CD4-positive, alpha-beta T cell treated with Interferon alpha-2 for 1 hour (primary cell): ENCODE measurements at places on chromosomes 1 and 21.
A peak's percentile ranks its signal among the peaks of the same experiment; 100 is the strongest.

DNA sequence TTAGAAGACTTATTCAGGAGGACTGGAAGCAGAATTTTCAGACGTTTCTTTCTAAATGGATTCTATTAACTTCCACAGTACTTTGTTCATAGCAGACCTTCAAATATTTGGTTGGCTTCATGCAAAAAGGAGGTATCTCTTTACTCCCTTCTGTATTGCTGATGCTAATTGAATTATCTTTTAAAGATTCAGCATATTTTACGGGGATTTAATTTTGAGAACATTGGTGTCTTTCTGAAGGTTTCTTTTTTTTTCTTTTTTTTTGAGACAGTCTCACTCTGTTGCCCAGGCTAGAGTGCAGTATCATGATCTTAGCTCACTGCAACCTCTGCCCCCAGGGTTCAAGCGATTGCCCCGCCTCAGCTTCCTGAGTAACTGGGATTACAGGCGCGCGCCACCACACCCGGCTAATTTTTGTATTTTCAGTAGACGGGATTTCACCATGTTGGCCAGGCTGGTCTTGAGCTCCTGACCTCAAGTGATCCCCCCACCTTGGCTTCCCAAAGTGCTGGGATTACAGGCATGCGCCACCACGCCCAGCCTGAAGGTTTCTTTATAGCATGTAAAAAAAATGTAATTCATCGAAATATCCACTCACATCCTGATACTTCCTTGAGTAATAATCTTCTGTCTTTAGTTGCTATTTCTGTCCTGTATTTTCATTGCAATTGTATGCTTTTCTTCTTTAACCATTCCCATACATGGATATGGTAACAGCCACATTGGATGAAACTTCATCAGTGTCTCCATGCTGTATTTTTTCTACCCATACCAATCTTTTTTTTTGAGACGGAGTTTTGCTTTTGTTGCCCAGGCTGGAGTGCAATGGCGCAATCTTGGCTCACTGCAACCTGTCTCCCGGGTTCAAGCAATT lies 14.5 kb downstream of the CNST start:
- DNase-seq, result no peak

- DNase-seq, result no peak
Measured at GRCh38 chr1:22108339-22109105, 34.4 kb downstream of the WNT4 start.

DNA sequence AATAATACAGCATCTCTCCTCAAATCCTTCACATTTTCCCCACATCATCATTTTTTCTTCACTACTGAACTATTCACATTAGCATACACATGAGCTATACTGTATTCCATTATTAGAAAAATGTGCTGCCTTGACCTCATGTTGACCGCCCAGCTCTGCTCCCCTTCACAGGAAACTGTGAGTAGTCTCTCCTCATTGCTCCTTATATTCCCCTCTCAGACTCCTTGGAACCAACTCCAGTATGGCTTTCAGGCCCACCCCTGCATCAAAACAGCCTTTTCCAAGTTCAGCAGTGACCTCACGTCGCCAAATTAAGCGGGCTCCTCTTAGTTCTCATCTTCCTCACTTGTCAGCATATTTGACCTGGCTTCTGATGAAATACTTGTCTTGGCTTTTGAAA lies 59.2 kb upstream of the SPAG17 start:
- no peak for DNase-seq

DNA sequence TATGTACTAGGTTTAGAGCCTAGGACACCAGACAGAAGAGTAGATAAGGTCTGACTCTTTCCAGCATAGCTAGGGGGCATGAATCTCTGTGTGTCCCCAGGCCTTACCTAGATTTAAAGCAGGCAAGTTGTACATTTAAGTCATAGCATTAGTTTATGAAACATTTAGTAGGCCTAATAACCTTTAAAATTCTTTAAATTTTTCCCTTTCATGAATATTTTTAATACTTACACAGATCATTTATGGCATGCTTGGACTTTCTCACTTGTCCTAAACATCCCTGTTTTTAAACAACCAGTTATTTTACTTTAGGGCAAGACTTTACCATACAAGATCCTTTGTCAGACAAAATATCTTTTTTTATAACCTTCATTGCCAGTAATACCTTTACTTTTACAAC lies 258.4 kb upstream of the ZRANB2 start:
- no peak for DNase-seq

DNA sequence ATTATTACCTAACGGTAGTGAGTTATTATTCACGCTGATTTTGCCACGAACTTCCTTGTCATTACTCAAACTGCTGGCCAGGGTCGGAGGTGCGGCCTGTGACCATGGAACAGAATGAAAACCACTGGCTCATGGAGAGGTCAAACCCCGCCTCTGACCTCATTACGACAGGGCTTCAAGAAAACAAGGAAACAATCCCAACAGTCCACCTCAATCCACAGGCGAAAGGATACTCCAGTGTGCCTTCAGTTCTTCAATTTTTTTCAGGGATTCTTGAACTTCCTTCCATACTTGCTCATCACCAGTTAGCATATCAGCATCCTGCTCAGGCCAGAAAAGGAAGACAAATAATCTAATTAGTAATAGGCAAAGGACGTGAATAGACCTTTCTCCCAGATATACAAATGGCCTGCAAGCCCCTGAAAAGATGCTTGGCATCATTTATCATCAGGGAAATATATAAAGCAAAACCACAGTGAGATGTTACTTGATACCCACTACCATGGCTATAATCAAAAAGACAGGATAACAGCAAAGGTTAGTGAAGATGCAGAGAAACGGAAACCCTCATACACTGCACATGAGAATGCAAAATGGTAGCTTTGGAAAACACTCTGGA lies 643.4 kb downstream of the SMYD3 start:
- no peak for DNase-seq

GRCh38 chr21:31201548-31201947 lies 142.5 kb downstream of the TIAM1 start:
- peak; percentile 38 for DNase-seq

GRCh38 chr1:46401964-46402626 lies 8.0 kb downstream of the FAAH start:
- DNase-seq, result no peak

DNA sequence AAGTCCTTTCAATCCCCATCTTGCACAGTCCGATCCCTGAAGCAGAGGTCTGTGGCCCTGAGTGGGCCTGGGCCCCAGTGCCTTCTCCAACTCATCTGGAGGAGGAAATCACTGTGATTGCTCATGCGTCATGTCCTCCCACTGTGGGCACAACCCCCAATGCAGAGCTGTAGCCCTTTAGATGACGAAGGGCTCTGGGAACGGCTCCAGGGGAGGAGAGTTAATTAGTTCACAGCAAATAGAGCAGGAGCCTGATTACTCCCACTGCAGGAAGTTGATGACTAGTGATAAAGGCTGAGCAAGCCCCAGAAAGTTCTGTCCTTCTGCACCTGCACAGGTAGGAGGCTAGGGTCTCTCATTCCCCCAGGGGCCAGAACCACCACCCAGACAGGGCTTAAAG lies 111.5 kb downstream of the CCDC185 start:
- no peak for DNase-seq

GRCh38 chr1:205150651-205151428 lies 29.1 kb upstream of the RBBP5 start:
- no peak for DNase-seq

- DNase-seq, result peak; percentile 57
Measured at GRCh38 chr1:66788231-66788939, 12.7 kb downstream of the INSL5 start.

GRCh38 chr1:36590771-36591170 lies 108.1 kb upstream of the CSF3R start:
- no peak for DNase-seq

GRCh38 chr1:37476087-37476452 lies 1.7 kb downstream of the ZC3H12A start:
- DNase-seq, result peak; percentile 20

- DNase-seq, result no peak
Measured at GRCh38 chr1:180343921-180344769, 114.1 kb downstream of the LHX4 start.

DNA sequence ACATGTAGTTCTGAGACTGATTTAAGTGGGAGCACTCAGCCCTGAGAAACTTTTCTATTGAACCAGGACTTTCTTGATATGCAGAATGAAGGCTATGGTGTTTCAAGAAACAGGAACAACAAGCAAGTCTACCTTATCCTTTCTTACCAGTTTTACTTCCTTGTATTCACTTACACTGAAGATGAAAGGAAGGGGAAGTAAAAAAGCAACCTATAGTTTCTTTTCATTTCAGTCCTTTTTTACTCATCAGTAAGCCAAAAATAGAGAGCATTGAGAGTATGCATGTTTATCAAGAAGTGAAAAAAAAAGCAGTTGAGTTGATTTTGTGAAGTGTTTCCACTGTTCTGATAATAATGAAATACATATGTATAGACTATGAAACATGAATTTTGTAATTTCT lies 1010.3 kb downstream of the AMY1C start:
- DNase-seq, result no peak
